ENCODE measurements at places on chromosomes 7 and 10.

DNA sequence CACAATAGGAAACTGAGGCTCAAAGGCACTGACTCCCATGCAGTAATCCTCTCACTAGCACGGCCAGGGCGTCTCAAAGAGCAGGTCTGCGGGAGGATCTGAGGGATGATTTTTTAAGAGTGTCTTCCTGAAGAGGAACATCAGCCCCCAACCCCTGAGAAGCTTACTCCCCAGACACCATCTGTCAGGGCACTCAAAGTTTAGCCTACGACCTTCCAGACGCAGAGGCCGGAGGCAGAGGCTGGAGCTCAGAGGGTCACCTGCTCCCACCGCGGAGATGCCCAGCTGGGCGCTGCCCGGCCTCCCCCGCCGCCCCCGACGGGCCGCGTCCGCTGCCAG lies 1.7 kb downstream of the ZNF777 start:
- no peak for DNase-seq

GRCh38 chr7:141700296-141700847 lies 1.6 kb downstream of the DENND11 start:
- no peak for DNase-seq

DNA sequence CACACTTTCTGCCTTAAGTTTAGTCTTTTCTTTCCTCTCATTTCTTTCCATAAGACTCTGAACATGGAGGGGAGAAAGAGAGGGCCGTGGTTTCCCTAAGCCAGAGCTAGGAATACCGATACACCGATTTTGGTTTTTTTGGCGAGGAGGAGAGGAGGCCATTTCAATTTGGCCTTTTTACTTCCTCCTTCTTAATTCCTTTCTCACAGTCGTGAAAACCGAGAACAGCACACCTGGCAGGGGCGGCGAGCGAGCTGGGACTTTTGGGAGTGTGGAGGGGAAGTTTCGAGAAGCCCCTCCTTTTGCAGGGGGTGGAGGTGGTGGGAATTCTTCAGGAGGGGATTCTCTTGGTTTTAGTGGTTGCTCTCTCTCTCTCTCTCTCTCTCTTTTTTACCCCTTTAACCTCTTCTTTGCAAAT lies 6.2 kb downstream of the GATA3 start:
- no peak for DNase-seq

DNA sequence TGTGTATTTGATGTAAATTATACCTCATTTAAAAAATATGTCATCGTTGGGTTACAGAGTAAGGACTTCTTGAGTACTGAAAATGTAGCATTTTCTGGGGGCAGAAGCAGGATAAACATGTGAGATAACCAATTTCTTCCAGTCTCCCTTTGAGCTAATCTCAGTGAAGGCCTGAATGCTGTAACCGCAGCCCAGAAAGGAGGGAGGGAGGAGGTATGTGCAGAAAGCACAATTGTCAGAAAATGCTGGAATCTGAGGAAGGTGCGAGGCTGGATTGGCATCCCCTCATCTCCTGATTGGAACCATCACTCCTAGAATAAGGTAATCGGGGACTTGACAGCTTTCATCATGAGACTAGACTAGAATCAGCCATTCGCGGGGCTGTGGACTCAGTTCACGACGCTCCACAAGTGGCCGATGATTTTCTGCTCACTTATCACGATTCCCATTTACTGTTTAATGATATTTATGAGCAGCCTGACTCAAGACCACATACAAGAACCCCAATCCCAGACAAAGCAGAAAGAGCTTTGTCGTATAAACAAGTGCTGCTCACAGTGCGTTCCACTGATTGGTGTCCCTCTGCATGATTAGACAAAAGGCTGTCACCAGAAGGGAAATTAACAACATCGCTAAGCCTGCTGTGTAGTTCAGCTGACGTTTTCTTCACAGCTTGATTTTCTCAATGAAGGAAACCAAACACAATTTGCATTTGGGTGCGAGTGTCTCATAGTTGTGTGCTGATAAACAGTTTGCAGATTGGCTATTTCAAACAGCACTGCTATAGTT lies 93.2 kb downstream of the SVIL start:
- DNase-seq = no peak

GRCh38 chr10:26448706-26449435 lies 10.7 kb downstream of the APBB1IP start:
- peak; percentile 62 for DNase-seq

GRCh38 chr7:50069613-50070012 lies 23.4 kb downstream of the ZPBP start:
- no peak for DNase-seq

DNA sequence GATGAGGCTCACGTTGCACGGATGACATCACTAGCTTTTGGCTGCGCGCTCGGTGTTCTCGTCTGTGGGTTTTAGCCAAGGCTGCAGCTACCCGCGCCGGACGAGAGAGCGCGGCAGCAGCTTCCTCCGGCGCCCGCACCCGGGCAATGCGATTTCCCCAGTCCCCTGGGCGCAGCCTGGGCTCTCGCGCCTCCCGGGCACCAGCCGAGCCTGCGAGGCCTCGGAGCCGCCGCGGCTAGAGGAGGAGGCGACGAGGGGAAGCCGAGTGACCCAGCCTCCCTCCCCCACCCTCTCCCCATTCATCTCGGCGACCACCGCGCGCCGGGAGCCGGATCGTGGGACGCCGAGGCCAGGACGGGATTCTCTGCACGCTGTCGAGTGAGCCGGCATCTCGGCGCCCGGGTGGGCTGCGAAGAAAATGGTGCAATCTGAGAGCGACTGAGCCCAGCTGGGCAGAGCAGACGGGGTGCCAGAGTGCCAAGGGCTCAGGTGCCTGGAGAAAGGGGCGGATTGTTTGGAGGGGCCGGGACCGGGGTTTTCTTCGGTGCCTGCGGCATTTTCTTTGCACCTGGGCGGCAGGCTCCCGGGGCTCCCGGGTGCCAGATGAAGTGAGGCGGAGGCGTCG lies 1.2 kb upstream of the TMEM178B start:
- DNase-seq = no peak

GRCh38 chr10:133166828-133167692 lies 7.0 kb downstream of the KNDC1 start:
- DNase-seq = no peak

DNA sequence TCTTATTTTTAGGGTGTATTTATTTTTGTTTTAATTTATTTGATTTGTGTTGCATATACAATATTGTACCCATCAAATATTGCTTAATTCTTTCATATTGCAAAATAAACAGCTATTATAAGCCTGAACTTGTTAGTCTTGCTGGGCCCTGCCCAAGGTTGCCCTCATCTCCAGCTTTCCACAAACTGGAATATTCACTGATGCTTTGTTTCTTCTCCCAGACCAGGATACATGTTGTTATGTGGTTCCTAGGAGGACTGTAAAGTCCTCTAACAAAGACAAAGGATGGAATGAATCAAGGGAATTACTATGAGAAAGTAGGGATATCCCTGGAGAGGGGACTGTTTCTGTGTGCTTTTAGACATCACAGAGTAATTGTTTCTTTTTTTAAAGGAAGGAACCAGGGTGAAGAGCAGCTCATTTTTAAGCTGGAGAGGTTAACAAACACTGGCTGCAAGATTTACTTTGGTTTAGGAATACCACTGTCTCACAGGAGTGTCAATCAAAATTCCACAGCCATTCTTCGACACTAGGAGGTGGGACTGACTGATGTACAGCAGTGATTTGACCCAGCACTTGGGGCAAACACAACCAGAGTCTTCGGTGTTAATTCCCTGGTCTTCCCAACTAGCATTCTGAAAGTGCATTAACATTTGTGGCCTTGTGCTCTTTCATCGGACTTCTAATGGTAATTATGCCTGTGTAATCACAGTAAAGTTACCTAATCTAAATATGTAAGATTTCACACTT lies 14.8 kb upstream of the CD36 start:
- no peak for DNase-seq

DNA sequence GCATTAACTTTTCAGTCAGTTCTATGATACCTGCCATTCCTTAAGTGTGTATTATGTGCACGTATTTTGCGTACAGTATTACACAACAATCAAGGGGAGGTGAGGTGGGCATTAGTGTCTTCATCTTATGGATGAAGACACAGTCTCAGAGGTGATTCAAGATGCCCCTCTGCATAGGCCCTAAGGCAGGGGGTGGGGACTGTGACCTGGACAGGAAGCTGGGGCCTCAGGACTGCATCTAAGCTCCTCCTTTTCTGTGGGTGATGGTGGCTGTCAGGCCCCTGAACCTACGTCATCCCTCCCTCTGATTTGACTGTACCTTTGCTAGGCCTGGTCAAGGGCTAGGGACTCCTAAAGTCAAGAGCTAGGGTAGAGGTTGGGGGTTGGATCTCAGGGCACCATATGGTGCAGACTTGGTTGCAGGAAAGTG lies 38.9 kb downstream of the HK1 start:
- DNase-seq = no peak

- no peak for DNase-seq
Observed at GRCh38 chr10:69451784-69452251, 553 bp downstream of the TSPAN15 start.

GRCh38 chr10:48945441-48946130 lies 5.9 kb upstream of the LRRC18 start:
- no peak for DNase-seq

- DNase-seq = no peak
Observed at GRCh38 chr10:7902413-7902812, 84.1 kb downstream of the TAF3 start.

DNA sequence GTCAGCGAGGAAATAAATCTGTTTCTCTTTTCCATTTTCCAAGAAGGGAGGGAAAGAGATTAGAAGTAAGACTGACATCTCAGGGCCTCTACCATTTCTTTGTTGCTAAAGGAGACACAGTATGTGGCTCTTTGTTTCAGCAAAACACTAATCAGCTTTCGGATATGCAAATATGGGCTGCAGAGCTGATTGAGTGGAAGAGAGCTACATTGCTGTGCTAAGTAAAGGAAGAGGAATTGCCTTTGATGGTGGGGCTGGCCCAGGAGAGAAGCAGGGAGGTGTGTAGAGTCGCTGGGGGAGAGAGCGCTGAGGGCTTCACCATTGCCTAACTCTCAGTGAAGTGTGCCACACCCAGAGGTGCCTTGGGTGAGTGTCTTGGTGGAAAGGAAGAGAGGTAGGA lies 284.8 kb downstream of the SDK1 start:
- no peak for DNase-seq

- DNase-seq = no peak
Observed at GRCh38 chr7:119436882-119437281, 836.1 kb upstream of the KCND2 start.

DNA sequence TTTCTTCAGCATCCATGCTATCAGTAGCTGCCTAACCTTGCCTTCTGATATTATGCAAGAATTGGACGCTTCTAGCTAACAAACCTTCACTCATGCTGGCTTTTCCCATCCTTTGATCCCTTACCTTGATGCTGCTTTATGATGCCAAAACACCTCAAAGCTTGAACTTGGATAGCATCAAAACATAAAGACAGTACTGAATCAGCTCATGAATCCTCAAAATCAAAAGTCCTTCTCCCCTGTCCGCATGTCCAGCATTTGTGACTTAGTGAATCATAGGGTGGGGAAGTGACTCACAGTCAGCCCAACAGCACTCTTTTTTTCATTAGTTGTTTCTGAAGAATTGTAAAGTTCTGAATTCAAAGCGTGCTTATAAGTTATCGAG lies 89.5 kb upstream of the PIK3CG start:
- no peak for DNase-seq

DNA sequence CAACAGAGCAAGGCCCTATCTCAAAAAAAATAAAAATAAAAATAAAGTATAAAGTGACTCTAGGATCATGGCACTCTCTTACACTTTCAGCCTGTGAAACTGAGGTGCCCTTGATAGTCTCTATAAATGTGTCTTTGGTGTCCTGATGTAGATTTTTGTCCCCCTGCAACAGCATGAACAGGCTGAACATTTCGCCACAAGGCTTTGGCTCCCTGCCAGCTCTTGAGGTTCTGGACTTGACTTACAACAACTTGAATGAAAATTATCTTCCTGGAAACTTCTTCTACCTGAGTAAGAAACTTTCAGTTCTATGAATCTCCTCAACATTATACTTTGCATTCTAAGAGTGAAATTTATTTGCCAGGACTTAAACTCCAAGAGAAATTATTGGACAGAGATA lies 48.1 kb upstream of the BMS1 start:
- no peak for DNase-seq

- DNase-seq = no peak
Observed at GRCh38 chr7:117859246-117859812, 13.9 kb downstream of the CTTNBP2 start.

GRCh38 chr10:811379-812175 lies 119.9 kb downstream of the LARP4B start:
- no peak for DNase-seq

Data from effector CD4-positive, alpha-beta T cell (primary cell).